ENCODE measurements at places on chromosomes 6 and 20.

DNA sequence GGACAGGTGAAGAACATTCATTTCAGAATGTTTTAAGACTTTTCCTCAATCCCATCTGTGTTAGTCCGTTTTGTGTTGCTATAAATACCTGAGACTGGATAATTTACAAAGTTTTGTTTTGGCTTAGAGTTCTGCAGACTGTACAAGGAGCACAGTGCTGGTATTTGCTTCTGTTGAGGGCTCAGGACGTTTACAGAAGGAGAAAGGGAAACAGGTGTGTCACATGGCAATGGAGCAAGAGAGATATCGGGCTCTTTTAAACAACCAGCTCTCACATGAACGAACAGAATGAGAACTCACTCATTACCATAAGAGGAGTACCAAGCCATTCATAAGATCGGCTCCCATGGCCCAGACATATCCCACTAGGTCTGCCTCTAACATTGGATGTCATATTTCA lies 16.7 kb downstream of the MAP7 start:
- DNase-seq: no peak

DNA sequence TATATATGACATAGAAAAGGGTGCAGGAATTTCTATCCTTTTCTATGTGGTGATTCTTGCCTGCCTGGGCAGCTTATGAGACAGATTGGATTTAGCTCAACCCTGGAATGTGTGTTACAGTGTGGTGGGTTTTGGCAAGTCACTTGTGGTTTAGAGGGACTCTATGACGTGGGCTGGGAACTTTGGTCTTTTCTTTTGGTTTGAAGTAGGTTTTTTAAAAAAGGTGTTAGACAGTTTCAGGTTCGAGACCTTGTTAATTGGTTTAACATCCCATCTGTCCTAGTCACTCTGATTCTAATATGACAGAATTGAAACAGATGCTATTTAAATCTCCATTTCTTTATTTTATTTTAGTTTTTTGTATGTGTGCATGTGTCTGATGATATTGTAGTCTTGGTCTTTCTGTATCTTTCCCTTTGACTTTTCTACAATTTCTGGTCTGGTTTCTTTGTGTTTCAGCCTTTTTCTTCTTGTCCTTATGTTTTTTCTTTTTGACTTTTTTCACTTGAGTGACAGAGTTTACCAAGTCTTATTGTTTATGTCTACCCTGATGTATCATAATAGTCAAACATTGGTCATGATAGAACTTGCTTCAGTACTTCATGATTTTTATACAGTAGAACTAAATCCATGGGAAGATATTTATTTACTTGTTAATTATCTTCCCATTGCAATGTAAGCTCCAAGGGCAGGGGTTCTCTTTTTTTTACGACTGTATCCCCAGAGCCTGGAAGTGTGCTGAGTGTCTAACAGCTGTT lies 174.3 kb downstream of the CDKAL1 start:
- DNase-seq: no peak

DNA sequence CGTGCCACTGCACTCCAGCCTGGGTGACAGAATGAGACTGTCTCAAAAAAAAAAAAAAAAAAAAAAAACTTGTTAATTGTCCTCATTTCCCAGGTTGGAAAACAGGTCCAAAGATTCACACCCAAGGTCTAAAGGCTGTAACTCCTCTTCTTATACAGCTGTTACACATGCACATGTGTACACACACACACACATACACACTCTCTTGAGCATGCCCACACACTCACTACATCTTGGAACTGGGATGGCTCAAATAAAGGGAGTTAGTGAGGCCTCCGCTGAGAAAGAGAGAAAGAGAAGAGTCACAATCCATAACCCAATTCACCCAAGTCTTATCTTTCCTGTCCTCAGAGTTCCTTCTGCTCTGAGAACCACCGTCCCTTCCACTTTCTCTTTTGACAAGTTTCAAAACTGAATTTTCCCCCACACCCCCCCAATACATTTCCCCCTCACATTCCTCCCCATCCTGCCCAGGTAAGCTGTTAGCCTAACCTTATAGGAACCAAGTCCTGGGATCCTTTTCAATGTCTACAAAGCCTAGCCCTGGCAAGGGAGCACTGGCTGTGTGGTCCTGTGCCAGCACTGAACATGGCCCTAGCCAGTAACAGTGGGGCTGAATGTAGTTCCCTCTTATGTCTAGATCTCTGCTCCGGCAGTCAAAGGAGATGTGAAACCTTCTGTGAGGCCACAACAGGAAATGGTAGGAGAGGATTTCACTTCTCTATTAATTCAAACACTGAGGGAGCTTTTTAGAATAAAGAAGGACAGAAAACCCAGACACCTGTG lies 3.2 kb upstream of the HLA-DMB start:
- DNase-seq: no peak

GRCh38 chr20:32792731-32793458 lies 26.9 kb upstream of the MAPRE1 start:
- DNase-seq: no peak

Data from stimulated activated CD4-positive, alpha-beta T cell treated with anti-CD3 and anti-CD28 coated beads, TNF-alpha, amount 100 ng/mL, for 4 hours (primary cell).